MV-4-11 (cell line): ENCODE measurements at places on chromosomes 6 and 20.
A peak's percentile ranks its signal among the peaks of the same experiment; 100 is the strongest.

DNA sequence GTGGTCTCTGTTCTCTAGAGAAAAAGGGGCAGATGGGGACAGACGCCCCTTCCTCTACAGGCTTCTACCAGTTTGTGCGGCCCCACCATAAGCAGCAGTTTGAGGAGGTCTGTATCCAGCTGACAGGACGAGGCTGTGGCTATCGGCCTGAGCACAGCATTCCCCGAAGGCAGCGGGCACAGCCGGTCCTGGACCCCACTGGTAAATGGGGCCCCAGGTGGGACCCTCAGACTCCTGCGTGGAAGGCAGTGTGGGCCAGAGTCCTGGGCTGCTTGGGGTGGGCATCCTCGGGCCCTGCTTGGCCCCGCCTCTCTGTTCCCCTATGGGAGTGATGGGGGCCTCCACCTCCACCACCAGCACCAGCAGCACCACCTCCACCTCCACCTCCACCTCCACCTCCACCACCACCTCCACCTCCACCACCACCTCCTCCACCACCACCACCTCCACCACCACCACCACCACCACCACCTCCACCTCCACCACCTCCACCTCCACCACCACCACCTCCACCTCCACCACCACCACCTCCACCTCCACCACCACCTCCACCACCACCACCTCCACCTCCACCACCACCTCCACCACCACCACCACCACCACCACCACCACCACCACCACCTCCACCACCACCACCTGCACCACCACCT, 3.2 kb upstream of the TNFRSF6B start:
- DNase-seq = no peak

DNA sequence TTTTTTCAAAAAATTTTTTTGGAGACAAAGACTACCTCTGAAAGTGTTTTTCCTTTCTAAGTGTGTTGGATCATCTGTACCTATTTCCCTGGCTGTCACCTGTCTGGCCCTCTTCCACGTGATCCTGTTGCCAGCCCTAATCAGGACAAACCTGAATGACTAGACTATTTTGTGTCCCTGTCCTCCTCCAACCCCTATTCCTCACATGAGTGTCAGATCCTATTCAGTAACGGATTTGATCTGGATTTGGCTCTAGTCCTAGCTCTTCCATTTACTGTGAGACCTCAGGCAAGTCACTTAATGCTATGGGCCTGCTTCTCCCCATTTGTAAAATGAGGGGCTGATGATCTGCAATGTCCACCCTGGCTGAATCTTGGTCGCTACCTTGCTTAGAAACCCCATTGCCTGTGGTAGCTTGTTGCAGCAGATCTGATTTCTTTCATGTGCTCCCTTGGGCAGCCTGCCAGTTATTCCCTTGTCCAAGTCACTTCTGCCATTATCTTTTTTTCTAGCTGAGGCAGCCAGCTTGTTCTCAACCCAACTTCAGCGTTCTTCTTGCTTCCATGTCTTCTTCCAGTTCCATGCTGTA, 4.8 kb downstream of the PHF20 start:
- DNase-seq = no peak

GRCh38 chr20:57451795-57452661, 60.8 kb downstream of the RBM38 start:
- peak; percentile 94 for DNase-seq

DNA sequence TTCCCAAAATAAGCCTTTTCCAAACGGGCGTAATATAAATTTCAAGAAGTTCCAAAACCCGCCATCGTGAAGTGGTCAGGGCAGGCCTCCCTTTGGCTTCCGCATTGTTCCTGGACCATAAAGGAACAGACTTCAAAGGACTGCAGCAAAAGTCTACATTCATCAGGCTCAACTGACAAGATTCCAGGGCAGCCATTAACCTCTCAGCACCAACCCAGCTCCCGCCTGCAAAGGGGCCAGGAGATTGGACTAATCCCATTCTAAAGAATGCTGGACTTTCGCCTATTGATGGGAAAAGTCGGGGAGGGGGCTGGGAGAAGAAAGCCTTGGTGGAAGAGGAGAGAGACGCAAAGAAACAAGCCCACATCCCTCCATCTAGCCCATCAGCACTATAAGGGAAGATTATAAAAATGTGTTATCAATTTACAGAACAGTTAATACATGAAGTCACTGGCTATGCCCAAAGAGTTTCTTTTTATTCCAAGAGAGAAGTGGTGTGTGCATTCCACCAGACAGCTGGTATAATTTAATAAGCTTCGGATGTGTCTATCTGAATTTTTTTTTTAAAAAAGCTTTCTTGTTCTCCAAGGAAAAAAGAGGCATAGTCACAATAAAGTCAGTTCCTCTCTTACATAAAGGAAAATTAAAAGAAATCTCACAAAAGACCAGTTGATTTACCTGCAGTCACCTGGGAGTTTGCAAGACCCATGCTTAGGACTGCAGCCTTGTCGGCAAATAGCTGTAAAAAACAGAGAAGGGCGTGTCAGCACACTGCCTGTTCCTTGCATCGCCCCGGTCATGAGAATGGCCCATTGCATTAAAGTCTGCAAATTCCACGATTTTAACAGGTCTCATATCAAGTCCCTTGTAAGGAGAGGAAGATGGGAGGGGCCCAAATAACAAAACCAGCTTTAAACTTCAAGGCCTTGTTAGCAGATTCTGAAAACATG, 17.8 kb downstream of the JAG1 start:
- DNase-seq = no peak

GRCh38 chr6:21199262-21199661, 394.3 kb upstream of the SOX4 start:
- no peak for DNase-seq

DNA sequence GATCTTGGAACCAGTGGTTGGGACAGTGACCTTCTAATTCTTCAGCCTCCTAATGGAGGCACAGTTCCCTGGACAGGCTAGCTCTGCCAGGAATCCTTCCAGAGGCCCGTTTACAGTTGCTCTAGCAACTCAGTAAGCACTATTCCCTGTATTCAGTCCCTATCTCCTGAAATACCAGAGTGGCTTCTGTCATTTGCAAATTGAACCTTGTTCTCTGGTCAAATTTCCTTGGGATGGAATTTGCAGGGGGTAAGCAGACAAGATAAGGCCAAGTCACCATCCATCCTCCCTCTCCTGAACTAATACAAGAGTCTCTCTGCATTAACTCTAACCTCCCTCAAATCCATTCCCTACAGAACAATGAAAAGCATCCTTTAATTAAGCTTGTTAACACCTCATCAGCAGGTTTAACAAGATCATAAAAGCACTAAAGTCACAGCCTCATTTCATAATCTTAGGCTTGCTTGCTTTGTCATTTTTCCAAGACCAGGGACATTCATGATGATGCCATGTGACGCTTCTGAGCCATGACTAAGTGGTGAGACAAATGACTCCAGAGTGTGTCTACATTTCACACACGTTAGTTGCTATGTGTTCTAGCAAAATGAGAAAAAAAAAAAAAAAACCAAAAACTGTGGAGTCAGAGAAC, 37.1 kb downstream of the SLC22A23 start:
- no peak for DNase-seq
